ENCODE measurements at places on chromosomes 2 and 18.

GRCh38 chr2:158493458-158493857, 36.7 kb downstream of the PKP4 start:
- DNase-seq = no peak

DNA sequence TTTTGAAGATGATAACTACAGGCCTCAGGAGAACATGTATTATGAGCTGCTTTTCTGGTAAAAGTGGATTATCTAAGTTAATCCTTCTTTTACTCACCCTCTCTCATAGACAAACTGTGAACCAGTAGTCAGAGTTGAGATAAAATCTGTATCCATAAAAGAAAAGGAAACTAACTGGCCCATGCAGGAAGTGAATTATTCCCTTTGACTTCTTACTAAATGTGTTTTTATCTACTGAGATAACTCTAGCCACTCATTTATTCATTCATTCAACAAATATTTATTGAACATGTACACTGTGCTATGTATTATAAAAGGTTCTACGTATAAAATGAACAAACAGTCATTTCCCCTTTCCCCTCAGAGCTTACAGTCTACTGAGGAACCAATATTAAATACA, 10.0 kb downstream of the WDR35 start:
- DNase-seq = no peak

GRCh38 chr2:16633621-16634430, 31.8 kb downstream of the CYRIA start:
- DNase-seq = no peak

DNA sequence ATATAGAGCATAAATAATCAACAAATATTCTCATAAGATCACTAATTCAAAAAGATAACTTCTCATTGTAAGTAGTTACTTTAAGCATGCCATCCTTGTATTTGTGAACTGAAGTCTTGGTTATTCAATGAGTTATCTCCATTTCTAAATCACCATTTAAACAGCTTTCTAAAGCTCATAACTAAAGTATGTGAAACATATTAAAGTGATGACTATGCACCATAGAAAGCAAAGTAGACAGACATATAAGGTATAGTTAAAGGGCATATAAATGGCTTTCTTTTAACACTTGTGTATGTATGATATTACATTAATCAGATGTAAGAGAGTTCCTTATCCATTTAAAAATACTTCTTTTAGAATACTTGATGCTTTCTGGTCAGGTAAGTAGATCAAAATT, 83.5 kb downstream of the IKZF2 start:
- DNase-seq = no peak

- DNase-seq = no peak
These were observed 143.4 kb downstream of the PPP1R1C start for GRCh38 chr2:182128821-182129707.

GRCh38 chr2:173823543-173823939, 141.6 kb downstream of the SP3 start:
- no peak for DNase-seq

DNA sequence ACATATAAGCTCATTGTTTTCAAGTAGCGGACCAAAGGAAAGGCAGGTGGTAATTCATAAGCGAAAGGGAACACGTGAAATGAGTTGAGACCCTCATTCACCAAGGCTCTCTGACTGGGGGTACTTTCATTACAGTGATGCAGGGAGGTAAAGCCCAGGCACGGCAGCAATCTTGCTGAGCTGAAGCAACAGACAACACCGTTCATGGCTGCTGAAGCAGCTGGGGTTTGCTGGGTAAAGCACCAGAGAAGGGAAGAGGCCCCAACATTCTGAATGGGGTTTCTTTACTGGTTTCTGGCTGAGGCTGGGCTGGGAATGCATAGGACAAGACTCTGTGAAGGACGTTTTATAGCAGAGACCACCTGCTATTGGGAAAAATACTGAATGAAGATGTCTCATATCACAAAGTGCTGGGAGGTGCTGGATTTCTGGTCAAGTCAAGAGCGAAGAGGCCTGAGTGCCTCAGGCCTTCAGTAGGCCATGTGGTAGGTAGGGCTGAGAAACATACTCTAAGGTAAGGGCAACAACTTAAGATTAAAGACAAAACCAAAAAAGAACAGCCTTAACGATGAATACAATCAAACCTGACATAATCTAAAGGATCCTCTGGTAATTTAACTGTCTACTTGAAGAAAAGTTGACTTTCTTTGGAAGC, 324.7 kb upstream of the PIK3C3 start:
- peak; percentile 55 for DNase-seq

- no peak for DNase-seq
These were observed 34.3 kb downstream of the GIGYF2 start for GRCh38 chr2:232731470-232731869.

- DNase-seq = no peak
These were observed 457.3 kb upstream of the ID2 start for GRCh38 chr2:8224347-8225190.

GRCh38 chr18:57446322-57446721, 11.1 kb downstream of the ONECUT2 start:
- peak; percentile 42 for DNase-seq

DNA sequence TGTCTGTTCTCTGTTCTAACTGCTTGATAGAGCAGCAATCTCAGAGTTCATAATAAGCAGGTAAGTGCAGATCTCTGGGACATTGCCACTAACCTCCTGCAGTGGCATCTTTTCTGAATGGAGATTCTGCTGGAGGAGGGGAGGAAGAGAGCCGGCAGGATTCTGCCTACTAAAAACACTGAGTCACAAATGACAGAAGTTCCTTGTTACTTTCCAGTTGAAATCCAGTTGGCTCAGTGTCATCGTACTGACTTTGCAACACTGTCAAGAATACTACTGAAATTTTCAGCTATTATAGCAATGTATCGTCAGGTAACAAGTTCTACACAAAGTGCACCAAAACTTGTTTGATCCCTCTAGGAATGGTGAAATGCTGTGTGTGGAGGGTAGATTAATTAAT, 79.6 kb upstream of the ST6GAL2 start:
- no peak for DNase-seq

DNA sequence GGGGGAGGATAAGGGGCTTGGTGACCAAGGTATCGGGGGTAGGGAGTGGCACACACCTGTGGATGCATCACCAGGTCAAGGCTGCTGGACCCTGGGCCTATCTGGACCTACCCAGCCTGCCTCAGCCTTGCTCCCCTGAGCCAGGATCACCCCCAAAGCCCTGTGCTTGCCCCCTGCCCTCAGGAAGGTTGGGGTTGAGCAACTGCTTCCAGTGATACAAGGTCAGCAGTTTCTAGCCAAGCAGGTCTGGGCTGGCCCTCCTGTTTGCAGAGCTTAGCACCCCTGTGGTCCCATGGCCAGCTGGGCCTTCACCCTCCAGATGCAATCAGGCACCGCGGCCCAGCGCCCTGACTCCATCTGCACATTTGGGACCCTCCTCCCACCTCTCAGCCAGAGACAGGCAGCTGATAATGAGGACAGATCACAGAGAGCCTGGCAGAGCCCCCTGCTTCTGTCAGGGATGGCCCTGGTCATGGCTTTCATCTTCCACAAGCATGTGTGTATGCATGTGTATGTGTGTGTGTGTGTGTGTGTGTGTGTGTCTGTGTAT, 154.6 kb downstream of the TFCP2L1 start:
- DNase-seq = no peak

- DNase-seq = no peak
These were observed 233.7 kb upstream of the SPOPL start for GRCh38 chr2:138267902-138268254.

GRCh38 chr18:10354241-10354811, 100.1 kb upstream of the APCDD1 start:
- DNase-seq = no peak

DNA sequence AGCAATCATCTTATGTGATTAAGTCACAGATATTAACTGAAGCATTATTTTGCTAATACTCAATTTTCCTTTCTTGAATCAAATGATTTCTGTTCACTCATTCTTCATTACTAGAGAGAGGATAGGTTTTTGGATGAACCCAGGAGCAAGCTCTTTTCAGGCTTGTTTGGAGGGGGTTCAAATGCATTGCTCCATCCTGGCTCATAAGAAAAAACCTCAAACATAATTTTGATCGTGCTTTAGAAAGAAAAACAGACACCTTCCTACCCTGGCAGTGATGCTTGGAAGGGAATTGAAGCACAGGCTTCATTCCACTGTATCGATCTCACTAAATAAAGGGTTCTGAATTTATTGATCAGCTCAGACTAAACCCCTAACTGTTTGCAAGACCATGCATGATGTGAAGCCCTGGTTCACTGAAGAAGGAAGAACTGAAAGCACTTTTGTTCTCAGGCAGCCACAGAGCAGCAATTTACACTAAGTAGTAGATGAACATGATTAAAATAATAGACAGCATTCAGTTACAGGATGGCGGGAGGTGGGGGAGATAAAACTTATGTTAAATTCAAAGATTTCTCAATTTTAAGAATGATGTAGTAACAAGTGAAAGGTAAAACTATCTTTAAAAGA, 53.4 kb downstream of the CDH2 start:
- no peak for DNase-seq

GRCh38 chr2:96110621-96111256, 5.6 kb downstream of the ADRA2B start:
- DNase-seq = no peak

DNA sequence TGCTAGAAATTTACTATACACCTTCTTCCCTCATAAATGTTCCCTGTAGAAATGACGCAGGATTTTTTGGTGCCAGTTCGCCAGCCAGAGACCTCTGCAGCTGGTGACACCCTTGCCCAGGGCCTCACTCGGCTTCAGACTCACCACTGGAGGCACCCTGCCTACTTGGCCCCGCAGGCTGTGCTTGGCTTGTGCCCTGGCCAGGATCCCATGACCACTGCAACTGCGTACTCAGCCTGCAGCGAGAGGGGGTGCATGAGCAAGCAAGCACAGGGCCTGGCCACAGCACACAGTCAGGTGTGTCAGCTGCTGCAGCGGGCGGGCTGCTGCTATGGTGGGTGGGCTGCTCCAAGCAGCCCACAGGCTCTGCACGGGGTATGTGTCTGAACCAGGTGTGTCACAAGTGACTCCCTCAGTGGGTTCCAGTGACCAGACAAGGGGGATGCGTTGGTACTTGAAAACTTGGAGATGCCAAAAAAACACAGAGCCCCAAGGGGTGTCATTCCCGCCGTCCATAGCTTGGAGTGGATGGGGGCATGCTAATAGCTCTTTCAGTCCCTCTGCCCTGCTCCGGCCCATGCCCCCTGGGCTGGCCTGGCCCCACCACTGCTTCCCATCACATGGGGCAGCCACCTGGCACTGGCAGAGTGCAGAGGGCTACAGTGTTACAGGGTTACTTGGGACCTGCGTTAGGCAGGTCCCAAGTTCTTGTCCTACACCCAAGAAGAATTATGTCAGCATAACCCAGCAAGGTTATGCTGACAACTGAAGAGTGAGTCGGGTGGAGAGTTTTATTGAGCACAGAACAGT, 46.6 kb upstream of the TANC1 start:
- no peak for DNase-seq

DNA sequence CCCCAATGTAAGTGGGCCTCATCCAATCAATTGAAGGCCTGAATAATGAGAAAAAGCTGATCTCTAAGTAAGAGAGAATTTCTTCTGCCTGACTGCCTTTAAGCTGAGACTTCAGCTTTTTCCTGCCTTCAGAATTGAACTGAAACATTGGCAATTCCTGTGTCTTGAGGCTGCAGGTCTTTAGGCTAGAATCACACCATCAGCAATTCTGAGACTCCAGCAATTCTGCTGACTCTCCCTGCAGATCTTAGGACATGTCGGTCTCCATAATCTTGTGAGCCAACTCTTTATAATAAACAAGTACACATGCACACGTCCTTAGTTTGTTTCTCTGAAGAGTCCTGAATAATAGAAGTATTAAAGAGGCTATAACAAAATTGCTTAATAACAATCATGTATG, 209.1 kb downstream of the FSIP2 start:
- no peak for DNase-seq

DNA sequence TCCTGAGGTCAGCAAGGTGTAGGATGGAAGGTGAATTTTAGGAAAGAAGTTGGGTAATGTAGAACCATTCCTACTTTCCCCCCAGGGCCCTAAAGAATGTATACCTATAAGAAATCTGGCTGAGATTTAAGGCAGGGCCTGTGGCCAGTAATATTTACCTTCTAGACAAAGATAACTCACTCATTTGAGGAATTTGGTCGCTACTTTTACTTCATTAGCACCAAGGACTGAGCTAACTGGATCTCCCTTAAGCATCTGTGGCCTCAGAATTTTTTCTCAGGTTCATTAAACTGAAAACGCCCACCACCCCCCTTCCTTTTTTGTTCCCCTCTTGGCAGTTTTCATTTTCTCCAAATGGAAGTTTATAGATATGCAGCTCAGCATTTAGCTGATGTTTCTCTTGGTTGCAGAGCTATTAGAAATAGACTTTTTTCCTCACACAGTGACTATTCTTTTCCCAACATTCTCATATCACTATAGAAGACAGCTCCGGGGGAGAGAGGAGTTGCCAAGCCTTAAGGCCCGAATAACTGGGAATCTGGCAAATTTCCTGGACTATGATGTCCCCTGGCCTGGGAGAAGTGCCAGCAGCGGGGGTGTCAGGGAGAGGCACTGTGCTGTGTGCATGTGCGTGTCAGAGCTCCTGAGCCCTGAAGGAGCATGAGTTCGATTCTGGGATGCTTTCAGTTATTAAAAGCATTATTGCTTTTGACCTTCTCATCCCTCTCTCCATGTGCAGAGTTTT, 310.9 kb downstream of the PRKCE start:
- DNase-seq = no peak

DNA sequence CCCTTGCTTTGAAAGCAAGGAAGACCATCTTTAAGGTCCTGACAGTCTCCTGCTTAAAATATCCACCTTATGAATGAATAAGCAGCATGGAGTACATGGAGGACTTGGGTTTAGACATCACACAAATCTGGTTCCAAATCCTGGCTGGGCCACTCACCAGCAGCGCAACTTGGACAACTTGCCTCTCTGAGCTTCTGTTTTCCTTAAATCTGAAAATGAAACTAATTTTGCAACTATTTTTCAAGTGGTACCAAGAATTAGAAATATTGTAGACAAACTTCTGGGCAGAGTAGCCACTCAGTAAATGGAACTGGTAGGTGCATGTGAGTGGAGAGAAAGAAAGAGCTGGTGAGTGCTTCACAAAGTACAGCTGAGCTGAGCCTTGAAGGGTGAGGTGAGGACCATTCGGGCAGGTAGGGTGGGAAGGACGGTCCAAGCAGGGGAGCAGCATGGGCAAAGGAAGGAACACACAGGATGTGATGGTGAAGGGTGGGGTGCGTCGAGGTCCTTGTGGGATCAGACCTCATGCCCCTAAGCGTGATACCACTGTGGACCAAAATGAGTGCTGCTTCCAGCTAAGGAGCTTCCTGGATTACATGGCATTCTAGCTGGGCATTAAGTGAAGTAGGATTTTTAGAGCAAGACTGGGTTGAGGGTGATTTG, 14.4 kb upstream of the TET3 start:
- DNase-seq = no peak

GRCh38 chr18:78986018-78986481, 6.4 kb downstream of the SALL3 start:
- DNase-seq = peak; percentile 86

Data from NCI-H748 treated with DMSO at 0.1 percent for 48 hours (cell line).